ENCODE measurements at places on chromosomes 7 and 10. TPM values are rescaled to one million over a fixed set of nuclear protein-coding genes. Genes with fewer than 3 reads are reported as not detected.

The CRTAC1 gene
- 0.14 TPM for total RNA-seq

The APBB1IP gene
- 9.3 TPM for total RNA-seq

The SAP25 gene
- not detected for total RNA-seq

The TMEM178B gene
- total RNA-seq, result under 0.01 TPM

The PON1 gene
- 54.8 TPM for total RNA-seq

The H2BK1 gene
- total RNA-seq, result not detected

The TUBAL3 gene
- total RNA-seq, result 0.75 TPM

The AVL9 gene
- total RNA-seq, result 16.1 TPM

- DNase-seq, result no peak
These were observed 142.7 kb downstream of the TRIL start for GRCh38 chr7:28815369-28815927.

DNA sequence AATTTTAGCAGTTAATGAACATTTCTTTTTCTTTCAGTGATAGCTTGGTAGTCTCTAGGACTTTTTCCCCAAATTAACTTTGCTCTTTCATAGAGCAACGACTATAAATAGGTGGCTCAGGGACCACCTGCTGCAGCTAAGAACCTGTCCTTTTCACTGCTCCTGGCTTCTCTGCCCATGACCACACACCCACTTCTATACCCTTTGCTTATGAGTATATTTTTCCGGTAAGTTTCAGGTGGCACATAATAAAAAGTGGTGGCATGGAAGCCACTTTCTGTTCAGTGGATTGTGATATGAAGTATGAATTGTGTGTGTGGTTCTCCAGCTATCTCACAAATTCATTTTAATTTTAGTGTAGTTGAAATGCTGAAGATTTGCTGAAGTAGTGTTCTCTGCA, 1.2 kb downstream of the ING3 start:
- no peak for DNase-seq

GRCh38 chr10:79982362-79982800, 33.5 kb upstream of the SFTPD start:
- no peak for DNase-seq

GRCh38 chr7:93043385-93043985, 74.3 kb downstream of the SAMD9 start:
- DNase-seq, result no peak

GRCh38 chr7:129848436-129848835, 104.3 kb downstream of the UBE2H start:
- DNase-seq, result no peak

- DNase-seq, result peak; percentile 57
These were observed 4.2 kb downstream of the SMARCD3 start for GRCh38 chr7:151244196-151244840.

DNA sequence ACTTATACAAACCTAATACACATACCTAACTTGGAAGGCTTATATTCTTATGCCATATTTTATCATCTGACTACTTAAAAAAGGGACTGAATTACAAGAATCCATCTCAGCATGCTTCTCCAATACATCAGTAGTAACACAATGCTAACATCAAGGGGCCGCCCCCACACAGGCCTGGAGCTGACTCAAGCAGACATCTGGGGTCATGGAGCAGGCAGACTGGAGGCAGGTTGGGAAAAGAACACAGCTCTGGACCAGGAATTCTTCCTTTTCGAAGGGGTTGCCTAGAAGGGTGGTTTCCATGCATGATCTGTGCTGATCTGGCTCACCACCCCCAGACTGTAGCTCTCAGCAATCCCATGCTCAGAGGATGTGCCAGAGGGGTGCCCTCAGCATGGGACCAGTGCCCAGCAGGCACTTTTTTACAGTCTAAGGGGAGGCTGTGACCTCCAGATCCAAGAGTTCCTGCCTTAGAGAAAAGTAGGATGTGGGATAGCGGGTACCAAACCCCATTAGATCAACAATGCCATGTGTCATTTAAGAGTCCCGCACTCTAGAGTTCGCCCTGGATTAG, 26.1 kb upstream of the DUSP5 start:
- no peak for DNase-seq

GRCh38 chr10:86100581-86101061, 266.0 kb downstream of the GRID1 start:
- DNase-seq, result no peak

- DNase-seq, result no peak
These were observed 86.9 kb downstream of the CPXM2 start for GRCh38 chr10:123804716-123805115.

- DNase-seq, result no peak
These were observed 7.9 kb upstream of the EN2 start for GRCh38 chr7:155449869-155450557.

DNA sequence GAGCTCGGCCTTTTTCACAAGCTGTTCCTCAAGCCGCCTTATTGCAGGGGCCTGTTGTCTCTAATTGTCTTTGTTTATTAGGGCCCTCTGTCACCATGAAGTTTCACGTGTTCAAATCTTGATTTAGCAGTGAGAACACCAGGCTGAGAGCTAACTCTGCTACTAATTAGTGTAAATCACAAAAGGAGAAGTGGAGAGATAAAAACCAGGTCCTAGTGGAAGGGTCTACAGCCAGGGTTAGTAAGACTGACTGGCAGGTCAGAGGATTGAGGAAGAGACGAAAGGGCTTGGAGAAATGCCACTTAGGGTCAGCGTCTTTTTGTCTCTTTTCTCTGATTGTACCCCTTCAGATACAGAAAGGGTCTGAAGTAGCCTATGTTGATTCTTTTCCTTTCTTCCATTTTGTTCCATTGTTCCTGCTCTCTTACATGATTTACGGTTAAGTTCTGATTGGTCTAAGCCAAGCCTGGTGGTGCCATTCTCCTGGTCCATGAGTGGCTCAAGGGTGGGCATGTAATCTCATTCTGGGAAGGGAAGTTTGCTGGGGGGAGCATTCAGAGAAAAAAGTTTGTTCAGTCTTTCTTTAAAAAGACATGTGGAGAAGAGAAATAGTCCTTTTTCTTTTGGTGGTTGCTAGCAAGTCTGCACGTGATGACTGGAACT, 21.3 kb downstream of the SSMEM1 start:
- no peak for DNase-seq

Measured in liver (tissue), 10 donors.